Mesenteric fat pad (tissue), 1 donor: ENCODE measurements at places on chromosomes 7 and 10. TPM values are rescaled to one million over a fixed set of nuclear protein-coding genes. Genes with fewer than 3 reads are reported as not detected.

DNA sequence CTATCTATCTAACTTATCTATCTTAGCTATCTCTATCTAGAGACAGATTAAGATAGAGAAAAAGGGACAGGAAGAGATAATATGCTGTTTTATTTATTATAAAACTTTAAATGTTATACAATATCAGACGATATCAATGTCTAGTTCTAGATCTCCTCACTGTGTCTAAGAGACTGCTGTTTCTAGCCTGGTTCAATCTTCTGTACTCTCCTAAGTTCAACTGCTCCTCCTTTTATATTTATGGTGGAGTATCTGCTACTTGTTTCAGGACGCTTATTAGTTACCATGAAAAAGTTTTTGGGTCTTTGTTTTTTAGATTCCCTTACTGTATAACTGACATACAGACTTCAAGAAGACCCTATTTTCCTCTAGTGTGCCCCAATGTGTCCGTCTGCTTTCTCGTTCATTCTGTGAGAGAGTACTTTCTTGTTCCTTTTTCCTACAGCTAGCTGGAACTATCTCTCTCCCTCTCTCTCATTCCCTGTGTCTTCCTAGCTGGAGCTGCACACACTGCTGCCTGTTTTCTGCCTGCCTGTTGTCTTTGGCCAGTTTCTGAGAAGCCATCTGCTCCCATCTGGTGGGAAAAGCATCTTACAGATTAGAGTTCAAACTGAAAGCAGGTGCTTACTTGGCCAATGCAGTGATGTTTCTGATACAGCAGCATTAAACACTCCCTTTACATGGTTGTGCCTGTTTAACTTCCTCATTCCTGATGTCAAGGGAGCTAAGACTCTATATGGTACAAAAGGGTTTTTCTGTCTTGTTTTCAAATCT lies 49.4 kb upstream of the ARL4A start:
- no peak for DNase-seq

DNA sequence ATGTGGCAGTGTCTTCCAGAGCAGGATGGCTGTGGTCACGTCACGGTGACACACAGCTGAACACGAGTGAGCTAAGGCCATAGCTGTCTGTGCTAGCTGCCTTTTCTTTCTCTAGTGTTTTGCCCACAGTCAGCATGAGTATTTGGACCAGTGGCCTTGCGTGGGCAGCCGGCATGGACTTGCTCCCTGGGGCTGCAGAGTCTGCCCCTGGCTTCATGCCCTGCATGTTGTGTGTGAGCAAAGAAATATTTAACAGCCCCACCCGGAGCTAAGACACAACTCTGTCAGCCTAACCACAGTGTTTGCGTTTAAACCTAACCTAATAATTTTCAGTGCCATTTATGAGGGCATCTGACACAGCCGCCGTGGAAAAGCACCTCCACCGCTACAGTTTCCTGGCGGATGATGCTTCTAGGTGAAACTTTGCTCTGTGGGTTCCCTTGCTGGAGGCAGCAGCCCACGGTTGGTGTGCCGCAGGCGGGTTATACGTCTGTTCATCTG lies 14.6 kb downstream of the CHST12 start:
- no peak for DNase-seq

DNA sequence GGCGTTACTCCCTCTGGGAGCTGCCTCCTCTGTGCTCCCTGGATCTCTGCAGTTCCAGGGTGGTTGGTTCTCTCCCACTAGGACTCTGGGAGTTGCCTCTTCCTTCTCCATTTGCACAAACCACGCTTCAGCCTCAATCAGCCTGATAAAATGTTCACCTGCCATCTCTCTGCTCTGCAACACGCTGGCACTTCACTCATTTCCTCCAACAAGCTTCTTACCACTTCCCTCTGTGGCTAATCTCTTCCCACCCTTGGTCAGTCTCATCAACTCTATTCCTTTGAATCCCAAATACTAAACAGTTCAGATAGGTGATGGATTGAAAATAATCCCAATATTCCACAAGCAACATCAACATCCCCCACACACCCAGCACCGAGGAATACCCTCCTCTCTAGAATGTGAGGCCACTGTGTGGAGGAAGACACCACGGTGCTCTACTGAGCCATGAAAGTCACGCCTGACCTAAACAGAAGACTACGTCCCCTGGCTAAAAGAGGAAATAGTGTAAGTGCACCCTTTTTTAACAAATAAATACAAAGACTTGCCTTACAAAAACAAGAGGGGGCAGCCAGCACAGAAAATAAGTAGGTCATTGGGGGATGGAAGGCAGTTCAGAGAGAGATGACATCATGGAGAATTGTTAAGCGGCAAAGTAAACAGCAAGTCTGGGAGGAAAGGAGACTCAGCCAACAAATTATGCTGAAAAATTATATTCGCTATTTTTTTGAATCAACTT lies 1.9 kb upstream of the FAM170B start:
- no peak for DNase-seq

DNA sequence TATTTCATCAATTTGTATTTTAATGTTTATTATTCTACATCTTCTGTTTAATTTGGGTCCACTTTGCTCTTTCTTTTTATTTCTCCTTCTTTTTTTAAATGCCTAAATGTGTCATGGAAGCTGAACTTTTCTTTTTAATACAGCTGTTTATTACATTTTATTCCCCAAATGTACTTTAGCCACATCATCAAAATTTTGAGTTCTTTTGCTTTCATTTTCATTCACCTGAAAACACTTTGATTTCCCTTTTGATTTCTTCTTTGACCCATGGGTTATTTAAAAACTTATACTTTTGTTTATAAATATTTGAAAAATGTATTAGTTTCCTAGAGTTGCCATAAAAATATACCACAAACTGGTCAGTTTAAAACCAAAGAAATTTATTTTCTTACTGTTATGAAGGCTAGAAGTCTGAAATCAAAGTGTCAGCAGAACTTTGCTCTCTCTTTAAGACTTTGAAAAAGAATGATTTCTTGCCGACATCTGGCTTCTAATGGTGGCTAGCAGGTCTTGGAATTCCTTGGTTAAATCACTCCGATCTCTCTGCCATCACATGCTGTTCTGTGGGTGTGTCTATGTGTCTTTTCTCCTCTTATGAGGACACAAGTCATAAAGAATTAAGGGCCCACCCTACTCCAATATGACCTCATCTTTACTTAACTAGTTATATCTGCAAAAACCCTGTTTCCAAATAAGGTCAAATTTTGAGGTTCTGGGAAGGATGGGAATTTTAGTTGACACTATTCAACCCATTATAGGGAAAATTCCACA lies 225.5 kb downstream of the ANKRD7 start:
- no peak for DNase-seq

GRCh38 chr10:14489522-14490177 lies 158.9 kb upstream of the FRMD4A start:
- DNase-seq, result no peak

DNA sequence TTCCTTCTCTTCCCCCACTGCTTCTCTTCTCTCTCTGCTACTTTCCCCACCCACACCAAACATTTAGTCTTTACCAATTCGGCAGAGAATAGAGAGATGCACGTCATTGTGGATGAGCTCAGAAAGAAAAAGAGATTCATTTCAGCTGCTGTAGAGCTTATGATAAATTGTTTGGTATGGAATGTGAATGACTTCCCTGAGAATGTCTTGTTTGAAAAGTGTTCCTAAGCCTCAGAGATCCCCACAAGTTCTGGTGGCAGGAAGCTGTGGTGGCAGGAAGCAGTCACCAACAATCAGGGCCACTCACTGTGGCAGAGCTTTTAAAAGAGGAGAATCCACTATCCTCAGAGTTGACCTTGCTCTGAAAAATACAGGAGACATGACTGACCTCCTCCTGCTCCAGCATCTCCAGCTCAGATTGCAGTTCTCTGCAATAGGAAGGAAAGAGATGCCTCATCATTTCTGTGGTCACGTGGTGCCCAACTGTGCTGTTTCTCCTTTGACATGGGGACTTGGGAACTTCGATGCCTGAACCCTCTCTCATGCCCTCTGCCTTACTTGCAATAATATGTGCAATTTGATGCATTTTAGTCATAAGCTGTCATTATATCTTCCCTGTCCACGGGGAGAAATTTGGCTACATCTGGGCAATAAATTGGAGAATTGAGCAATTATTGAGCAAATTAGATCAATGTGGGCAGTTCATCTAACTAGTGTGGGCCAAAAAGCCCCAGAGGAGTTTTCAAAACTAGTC lies 76.5 kb downstream of the BMPER start:
- no peak for DNase-seq

DNA sequence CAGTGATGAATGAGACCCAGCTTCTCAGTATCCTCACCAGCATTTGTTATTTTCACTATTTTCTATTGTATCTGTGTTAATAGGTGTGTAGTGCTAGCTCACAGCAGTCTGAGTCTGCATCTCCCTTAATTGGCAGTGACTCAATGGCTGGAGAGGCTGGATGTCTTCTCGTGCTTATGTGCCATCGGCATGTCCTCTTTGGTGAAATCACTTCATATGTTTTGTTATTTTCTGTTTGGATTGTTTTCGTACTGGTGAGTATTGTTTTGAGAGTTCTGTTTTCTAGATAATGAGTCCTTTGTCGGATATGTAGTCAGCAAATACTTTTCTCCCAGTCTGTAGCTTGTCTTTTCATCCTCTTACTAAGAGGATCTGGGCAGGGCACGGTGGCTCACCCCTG lies 66.1 kb downstream of the AMZ1 start:
- no peak for DNase-seq

DNA sequence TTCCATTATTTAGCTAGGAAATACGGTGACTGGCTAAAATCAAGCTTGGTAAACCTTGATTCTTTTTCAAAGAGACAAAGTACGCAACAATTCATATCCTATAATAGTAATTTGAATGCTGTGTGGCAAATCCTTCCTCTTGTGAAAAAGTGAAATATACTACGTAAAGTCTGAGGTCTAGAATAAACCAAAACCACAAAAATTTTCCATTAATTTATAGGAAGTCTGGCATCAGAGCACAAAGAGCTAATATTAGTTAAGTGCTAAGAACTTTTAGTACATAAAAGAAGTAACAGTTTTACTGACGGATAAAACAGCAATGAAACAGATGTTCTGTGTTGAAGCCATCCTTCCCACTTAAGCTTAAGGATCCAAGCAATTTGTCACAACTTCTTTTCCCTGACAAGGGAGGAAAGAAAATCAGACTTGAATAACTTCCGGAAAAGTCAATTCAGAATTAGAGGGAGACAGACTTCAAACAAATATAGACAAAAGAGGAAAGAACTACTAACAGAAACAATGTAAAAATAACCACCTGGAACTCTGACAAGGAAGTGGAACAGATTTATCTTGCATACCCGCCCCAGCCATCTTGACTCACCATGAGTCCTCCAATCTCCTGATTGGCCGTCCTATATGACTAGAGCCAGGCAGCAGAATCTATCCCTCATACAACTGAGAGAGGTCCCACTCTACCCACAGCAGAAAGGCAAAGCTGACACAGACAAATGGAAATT lies 34.6 kb downstream of the RHEB start:
- no peak for DNase-seq

GRCh38 chr7:95794917-95795515 lies 22.7 kb downstream of the DYNC1I1 start:
- DNase-seq, result no peak

DNA sequence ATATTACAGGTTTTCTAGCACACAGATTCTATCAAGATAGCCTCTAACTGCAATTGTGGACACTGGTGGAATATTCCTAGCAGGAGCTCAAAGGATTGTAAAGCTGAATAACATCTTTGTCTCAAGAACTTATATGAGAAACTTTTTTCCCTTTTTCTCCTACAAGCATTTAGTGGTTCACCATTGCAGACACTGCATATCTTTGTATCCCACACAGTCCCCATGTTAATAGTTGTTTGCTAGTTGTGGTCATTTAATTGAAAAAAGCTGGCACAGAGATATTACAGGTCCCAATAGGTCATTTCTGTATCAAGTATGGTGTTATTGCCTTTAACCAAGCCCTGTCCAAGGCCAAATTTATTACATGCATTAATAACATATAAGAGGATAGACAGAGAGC lies 226.2 kb upstream of the TCF7L2 start:
- no peak for DNase-seq

GRCh38 chr7:150753826-150754603 lies 16.8 kb downstream of the GIMAP5 start:
- DNase-seq, result no peak

- DNase-seq, result no peak
Observed at GRCh38 chr7:104650991-104651640, 322.7 kb downstream of the LHFPL3 start.

DNA sequence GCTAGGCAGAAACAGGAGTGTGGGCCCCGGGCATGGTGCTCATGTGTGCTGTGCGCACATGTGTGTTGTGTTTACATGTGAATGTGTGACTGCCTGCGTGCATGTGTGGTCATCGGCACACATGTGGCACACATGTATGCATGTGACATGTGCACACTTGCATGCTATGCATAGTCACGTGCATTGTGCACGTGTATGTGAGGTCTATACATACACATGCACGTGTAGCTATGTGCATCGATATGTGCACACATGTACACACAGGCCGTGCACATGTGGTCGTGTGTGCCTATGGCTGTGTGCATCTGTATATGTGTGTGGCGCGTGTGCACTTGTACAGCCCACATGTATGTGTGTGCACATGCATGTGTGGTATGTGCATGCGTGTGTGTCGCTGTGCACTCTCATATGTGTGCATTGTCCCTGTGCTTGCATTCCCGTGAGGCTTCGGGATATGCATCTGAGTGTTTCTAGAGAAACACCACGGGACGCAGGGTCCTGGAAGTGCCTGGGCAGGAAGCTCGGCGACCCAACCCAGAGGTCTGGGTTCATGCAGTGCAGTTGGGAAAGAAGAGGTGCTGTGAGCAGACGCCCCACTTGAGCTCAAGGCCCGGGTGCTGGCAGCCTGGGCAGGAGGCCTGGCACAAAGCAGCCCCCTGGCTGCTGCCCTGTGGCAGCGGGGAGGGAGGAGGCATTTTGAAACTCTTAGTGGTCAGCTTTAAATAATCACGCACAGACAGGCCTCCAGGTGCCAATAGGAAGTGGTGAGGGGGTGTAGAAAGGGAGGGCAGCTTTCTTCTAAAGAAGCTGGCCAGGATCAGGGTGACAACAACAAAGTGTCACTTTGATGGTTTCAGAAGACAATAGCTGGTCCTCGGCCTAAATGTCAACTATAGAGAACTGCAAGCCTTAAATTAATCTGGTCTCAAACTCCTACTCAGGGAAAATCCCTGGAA lies 410.0 kb upstream of the MGMT start:
- no peak for DNase-seq

GRCh38 chr10:18718991-18719390 lies 59.8 kb downstream of the ARL5B start:
- no peak for DNase-seq

Gene UCMA
- total RNA-seq, result not detected

Gene SEC24C
- 65.5 TPM for total RNA-seq

Gene HTRA1
- total RNA-seq, result 191 TPM

Gene LRRN3
- 2.0 TPM for total RNA-seq

Gene TEX36
- not detected for total RNA-seq

Gene NPFFR1
- not detected for total RNA-seq

Gene INHBA
- 1.00 TPM for total RNA-seq

Gene ZMIZ2
- 47.8 TPM for total RNA-seq

Gene HOXA3
- total RNA-seq, result 5.8 TPM

Gene GDF2
- not detected for total RNA-seq

Gene PDK4
- 482 TPM for total RNA-seq

Gene GRB10
- 95.7 TPM for total RNA-seq
